ENCODE measurements at places on chromosomes 2 and 18.

DNA sequence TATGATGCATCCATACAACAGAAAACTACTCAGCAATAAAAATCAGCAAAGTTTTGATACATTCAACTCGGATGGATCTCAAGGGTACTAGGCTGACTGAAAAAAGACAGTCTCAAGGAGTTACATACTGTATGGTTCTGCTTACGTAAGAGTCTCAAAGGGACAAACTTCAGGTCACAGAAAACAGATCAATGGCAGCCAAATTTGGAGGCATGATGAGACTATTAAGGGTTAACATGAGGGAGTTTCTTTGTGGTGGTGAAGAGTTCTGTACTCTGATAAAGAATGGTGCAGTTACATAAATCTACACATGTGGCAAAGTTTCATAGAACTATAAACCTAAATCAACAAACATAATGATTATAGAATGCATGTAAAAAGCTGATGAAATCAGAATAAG is 81.4 kb downstream of the COBLL1 start:
- no peak for DNase-seq

DNA sequence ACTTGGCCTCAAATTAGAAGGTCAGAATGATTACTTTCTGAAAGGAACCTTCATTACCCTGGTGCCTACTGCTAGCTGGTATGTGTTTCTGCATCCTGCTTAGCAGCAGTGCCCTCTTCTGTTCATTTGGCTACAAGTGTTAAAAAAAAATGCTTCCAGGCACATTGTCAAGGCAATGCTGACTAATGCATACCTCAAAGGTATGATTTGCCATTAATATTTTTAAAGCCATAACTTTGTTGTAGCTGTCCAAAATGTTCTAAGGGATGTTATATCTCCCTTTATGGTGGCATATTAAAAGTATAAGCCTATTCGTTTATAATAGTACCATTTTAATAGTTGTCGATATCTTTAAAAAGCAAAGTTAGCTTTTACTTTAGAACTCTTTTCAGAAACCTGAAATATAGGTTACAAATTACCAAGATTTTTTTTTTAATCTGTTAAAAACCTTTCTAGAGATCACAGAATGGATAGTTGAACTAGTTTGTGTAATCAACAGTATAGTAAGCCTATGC is 52.0 kb upstream of the FAM171B start:
- peak; percentile 61 for DNase-seq

DNA sequence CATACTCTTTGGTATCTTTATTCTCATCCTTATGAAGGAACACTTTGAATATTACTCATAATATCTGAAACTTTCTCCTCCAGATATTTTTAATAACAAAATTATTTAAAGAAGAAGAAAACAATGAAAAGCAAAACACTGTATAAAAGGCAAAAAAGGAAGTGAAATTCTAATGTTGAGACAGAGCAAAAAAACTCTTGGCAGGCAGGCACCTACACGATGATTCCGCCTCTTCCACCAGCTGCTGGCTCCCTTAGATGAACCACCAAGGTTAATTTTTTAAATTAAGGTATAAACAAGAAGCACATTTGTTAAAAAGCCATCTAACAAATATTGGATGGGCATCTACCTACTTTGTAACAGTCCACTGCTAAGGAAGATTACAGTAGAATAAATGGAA is 434.7 kb downstream of the EPHA4 start:
- no peak for DNase-seq

DNA sequence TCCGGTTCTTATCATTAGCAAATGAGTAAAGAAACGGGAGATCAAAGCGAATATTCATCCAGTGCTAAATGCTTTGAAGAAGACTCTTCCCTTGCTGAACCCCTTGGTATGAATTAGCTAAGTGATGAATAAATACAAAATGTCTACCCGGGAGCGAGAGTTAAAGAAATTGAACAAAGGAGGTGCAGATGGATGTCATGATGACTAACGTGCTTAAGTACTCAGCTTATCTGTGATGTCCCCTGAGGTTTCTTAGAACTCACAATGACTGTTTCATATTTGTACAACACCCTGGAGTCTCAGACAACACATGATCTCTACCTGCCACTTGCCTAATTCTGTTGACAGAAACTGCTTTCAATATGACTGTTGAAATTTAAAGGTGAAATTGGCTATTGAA is 148.5 kb downstream of the TMEM200C start:
- DNase-seq: peak; percentile 99

GRCh38 chr2:158599609-158600008 is 142.9 kb downstream of the PKP4 start:
- DNase-seq: peak; percentile 45

DNA sequence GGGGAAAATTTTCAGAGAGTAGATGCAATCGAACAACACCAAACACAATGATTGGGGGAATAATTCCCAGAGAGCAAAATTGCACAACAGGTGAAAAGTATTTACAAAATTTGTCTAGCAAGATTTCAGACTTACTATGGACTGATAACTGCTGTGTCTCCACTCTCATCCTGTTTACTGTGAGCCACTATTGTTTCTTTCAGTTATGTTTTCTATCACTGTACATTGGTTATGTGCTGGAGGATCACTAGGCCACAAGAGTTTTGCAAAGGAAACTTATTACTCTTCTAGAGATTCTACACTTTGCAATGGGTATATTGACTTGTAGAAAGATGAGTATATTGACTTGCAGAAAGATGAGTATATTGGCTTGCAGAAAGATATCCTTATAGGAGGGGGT is 934.1 kb upstream of the CRIM1 start:
- DNase-seq: no peak

GRCh38 chr2:26938399-26939118 is 31.9 kb upstream of the MAPRE3 start:
- no peak for DNase-seq

DNA sequence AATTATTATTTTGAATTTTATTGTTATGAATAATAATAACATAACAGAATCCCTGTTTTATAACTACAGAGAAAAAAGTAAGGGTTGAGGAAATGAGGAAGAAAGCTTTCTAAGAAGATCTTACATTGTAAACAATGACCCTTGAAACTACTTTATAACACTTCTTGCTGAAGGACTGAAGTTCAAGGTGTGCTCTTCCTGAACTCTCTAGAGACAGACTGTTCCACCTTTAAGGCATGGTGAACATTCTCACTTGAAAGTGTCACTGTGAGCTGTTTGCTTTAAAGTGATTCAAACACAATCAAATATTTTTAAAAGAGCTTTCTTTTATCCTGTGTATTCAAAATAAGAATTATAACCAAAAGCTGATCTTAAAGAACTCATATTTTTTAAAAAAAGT is 131.5 kb downstream of the DNAH7 start:
- DNase-seq: no peak

DNA sequence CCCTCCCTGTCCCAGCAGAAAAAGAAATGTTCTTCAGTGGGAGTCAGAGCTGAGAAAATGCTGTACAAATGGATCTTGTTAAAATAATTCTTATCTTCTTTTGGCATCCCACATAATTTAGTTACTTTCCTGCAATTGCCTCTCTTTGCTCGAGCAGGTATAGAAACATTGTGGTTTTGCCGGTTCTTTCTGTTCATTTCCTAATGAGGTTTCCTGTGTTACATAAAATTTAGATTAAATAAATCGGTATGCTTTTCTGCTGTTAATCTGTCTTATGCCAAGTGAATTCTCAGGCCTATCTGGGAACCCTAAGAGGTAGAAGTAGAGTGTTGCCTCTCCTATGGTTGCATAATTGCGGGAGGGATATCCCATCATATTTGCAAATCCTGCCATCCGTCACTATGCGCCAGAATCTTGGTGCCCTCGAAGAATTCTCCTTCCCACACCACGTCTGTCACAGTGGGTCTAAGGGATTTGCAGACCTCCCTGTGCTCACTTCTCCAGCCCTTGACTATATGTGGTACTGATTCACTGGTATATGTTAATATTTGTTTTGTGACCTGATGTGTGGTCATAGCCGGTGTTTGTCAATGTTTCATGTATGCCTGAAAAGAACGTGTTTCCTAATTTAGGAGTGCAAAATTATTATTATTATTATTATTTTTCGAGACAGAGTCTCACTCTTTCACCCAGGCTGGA is 12.2 kb upstream of the HDAC4 start:
- DNase-seq: no peak

DNA sequence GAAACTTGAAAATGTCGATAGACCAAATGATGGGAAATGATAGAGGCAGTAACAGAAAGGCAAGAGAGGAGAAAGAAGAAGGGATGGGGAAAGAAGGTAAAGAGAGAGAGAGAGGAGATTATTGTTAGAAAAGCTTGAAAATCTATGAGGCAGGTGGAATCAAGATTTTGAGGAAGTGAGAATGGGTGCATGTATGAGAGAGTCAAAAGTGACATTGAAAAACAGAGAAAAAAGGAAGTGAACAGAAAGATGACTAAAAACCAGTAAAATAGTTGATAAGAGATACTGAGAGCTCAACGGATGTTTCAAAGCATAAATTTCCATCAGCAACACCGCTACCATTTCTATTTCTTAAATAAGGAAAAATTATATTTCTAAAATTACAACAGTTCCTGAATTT is 327.4 kb upstream of the CWC22 start:
- DNase-seq: no peak

GRCh38 chr18:75215663-75216062 is 5.1 kb downstream of the TSHZ1 start:
- peak; percentile 93 for DNase-seq

DNA sequence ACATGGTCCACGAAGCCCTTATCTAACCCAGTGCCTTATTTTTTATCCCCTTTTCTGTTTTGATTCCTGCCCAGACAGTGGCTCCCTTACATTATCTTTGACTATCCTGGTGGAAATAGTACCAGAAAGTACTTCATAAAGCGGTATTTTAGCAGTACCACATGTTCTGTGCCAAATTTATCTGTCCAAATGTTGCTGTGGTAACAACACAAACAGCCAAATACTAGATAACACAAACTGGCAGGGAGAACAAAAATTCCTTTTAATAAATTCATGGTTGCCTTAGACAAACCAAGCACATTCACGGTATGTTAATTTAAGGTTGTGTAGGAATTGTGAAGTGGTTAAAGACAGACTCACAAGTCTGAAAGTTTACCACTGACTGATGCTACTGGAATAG is 187.9 kb upstream of the LHCGR start:
- no peak for DNase-seq

GRCh38 chr18:58844871-58845270 is 19.8 kb upstream of the ZNF532 start:
- no peak for DNase-seq

- DNase-seq: no peak
Observed at GRCh38 chr2:80078290-80079036, 226.1 kb downstream of the LRRTM1 start.

DNA sequence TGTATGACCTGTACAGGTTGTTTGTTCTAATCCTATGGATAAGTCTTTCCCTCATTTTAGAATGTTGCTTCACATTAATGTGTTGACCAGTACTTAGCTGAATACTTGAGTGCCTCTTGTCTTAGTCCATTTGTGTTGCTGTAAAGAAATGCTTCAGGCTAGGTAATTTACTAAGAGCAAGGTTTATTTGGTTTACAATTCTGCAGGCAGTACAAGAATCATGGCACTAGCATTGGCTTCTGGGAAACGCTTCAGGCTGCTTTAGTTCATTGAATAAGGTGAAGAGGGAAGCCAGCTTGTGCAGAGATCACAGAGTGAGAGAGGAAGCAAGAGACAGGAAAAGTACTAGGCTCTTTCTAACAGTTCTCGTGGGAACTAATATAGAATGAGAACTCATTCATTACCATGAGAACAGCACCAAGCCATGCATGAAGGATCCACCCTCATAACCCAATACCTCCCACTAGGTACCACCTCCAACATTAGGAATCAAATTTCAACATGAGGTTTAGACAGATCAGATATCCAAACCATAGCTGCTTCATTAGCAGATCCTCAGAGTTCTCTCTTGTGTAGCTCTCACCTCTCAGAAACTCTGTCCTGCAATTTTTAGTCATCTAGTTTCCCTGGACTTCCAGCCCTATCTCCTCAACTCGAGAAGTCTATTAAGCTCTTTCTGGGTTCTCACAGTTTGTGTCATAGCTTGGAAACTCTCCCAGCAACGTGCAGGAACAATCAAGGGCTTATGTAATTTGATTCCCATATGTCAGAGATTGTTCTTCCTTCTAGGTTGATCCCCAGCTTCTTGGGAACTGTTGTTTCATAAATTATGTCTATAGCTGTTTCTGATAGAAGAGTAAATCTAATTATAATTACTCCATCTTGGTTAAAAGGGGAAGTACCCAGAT is 2082.3 kb upstream of the CELF4 start:
- peak; percentile 94 for DNase-seq

DNA sequence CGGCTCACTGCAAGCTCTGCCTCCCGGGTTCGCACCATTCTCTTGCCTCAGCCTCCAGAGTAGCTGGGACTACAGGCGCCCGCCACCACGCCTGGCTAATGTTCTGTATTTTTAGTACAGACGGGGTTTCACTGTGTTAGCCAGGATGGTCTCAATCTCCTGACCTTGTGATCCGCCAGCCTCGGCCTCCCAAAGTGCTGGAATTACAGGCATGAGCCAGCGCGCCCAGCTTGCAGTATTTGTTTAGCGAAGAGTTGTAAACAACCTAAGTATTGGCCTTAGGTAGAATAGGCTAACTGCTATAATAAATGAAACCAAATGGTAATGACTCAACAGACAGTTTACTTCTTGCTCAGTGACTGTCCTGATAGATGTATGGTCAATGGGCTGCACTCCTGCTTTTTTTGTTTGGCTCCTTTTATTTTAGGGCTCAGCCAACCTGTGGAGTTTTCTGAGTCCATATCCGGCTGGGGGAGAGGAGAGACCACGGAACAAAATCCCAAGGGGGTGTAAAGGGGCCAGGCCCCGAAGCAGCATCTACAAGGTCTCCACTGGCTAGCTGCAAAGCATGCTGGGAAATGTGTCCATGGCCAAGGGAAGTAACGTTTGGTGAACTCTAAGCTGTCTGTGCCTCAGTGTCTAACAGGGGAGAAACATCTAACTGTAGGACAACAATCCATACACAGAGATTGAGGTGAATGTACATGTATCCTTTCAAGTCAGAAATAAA is 841.0 kb upstream of the ID2 start:
- DNase-seq: no peak

GRCh38 chr2:120578576-120579352 is 156.9 kb upstream of the GLI2 start:
- DNase-seq: no peak

DNA sequence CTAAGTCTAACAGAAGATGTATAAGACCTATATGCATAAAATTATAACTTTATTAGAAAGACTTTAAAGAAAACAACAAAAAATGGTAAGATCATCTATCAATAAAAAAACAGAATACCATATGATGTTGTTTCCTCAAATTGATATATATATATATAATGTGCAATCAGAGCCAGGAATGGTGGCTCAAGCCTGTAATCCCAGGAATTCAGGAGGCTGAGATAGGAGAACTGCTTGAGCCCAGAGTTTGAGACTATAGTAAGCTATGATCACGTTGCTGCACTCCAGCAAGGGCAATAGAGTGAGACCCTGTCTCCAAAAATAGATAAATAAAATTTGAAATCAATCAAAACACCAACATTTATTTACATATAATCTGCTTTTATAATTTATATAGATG is 19.5 kb downstream of the CYTIP start:
- no peak for DNase-seq

- no peak for DNase-seq
Observed at GRCh38 chr2:239147376-239147775, 253.4 kb downstream of the HDAC4 start.

GRCh38 chr2:110650346-110650745 is 27.5 kb downstream of the BUB1 start:
- DNase-seq: no peak

- DNase-seq: peak; percentile 2
Observed at GRCh38 chr2:173021939-173022371, 53.7 kb upstream of the MAP3K20 start.
